RPMI8226 (cell line): ENCODE measurements at places on chromosomes 11 and 22.
A peak's percentile ranks its signal among the peaks of the same experiment; 100 is the strongest.

- DNase-seq, result no peak
Measured at GRCh38 chr11:107508201-107508857, 50.7 kb upstream of the CWF19L2 start.

GRCh38 chr22:37626144-37626543 lies 13.3 kb upstream of the SH3BP1 start:
- DNase-seq, result no peak

DNA sequence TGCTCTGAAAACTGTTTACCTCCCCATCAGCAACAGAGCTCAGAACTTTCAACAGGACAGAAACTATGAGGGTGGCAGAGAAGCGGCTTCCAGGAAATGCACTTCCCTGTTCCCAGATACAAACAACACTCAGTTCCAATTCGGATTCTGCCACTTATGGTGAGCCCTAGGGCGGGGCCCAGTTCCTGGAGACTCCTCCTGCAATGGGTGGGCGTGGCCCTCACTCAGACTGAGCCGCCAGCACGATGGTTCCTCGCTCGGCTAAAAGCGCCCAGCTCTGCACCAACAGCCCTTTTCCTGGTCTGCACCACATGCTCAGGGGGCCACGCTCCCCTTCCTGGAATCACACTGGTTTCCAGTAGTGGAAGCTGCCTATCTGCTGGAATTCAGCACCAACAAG lies 314.1 kb downstream of the CTTN start:
- DNase-seq, result peak; percentile 50

DNA sequence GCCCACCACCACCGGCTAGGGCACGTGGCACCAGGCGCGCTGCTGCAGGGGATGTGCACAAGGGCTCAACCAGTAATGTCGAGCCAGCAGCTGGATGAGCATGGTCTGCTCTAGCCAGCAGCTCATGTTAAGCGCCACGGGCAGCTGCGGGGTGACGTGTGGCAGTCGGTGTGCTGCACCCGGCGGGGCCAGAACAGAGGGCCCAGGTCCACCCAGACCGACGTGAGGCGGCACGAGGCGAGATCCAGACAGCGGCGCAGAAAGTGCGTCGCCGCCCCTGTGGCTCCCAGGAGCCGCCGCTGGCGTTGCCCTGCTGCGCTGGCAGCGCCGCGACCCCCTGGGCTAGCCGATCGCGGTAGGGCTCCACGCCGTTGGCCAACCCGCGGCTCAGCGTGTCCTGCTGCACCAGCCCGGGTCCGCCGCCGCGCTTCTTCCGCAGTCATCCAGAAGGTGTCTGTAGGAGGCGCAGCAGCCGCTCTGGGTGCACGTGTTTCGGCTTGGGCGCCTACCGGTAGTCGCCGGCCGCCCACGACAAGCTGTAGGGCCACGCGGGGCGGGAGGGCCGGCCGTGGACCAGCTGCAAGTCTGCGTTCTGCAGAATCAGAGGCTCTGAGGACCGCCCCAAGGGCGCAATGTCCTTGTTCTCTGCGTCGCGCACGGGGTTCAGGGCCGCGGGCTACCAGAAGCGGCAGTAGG lies 4.6 kb upstream of the GALR3 start:
- peak; percentile 80 for DNase-seq

DNA sequence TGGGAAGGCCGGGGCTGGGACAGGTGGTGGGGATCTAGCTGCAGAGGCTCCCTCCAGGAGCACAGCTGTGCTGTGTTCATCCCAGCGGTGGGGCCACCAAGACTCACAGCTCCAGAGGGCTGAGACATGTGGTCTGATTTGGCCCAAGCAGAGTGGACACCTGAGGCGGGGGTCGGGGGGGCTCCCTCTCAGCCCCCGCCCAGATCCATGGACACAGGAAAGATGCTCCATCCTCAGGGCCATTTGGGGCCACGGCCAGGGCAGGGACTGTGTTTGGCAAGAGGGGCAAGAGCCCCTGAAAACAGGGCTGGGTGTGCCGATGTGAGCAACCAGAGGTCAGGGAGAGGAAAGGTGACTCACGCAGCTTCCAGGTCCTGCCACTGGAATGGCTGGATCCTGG lies 219.4 kb downstream of the BRD1 start:
- DNase-seq, result no peak

GRCh38 chr11:102287964-102288724 lies 29.1 kb upstream of the BIRC3 start:
- peak; percentile 71 for DNase-seq

DNA sequence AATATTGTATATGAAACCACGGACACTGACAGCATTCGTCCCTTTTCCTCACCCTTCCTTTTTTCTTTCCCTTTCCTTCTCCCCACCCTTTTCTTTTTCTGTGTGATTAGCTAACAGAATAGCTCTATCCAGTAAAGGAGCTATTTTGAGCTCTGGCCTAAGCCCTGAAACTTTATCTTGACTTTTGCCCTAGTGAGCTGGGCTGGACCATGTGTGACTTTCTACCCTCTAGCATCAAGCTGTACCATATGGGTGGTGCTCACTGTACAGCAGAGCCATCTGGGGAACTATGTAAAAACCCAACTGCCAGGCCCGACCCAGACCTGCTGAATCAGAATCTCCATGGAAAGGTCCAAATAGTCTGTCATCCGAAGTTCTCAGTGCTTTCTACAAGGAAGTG lies 21.9 kb upstream of the PANX1 start:
- no peak for DNase-seq

DNA sequence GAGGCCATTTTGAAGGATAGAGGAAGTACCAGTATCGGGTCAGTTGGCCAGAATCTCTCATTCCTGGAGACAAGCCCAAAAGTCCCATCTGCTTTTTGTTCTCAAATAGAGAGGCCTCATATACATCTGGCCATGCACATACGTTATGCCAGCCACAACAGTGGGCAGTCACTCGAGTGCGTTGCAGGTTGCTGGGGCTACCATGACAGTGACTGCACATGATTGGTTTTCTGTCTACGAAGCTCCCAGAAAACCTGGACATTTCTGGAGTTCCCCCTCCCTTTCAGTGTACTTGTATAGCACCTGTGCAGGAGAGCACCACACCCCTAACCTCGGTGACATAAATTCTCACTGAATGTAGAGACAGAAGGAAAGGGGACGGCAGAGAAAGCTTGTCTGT lies 62.1 kb downstream of the C22orf31 start:
- no peak for DNase-seq

DNA sequence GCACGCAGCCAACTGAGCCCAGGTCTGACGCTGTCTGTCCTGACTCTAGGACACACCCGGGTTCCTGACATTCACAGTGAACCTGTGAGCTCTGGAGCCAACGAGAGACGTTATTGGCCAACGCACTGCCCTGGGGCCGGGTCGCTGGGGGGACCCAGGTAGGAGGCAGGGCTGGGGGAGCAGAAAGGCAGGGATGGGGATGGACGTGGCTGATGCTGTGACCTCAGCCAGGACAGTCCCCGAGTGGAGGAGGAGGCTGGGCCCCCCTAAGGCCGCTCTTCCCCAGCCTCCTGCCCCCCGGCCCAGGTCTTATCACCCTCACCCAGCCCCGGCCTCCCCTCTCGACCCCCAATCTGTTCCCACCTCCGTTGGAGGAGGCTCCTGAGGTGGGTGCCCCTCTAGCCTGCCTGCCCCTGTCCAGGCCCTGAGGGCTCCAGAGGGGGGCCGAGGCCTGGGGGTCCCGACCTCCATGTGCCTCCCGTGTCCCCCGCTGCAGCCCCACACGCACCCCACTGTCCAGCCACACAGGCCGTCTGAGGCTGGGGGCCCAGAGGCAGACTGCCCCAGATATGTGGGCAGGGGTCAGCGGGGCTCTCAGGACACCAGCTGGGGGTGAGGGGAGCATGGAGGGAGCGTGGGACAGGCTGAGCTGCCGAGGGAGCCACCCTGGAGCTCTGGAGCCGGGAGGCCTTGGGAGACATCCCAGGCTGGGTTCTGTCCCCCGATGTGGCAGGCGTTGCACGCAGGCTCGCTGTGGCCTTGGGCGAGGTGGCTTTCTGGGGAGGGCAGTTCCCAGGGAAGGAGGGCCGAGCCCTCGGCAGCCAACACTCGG lies 29.2 kb upstream of the MUC5AC start:
- no peak for DNase-seq

GRCh38 chr11:134155456-134155855 lies 68.3 kb downstream of the NCAPD3 start:
- DNase-seq, result no peak

GRCh38 chr22:45670981-45671782 lies 452 bp upstream of the ATXN10 start:
- no peak for DNase-seq

DNA sequence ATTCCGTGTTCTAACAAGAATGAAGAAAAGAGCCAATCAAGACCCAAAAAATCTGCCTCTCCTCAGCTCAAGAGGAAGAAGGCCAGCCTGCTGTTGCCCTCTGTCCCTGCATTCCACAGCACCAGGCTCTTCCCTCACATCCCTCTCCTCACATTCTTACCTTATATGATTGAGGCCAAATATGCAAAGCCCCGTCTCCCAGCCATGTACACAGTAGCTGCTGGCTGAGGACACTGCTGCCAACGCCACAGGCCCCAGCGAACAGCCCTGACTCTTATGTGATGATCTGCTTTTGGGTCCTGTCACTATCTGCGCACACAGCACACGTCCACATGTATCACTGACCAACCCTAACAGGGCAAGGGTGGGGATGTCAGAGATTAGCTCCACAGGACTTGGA lies 60.2 kb downstream of the MICAL3 start:
- DNase-seq, result no peak

- DNase-seq, result no peak
Measured at GRCh38 chr22:39041908-39042307, 1.2 kb downstream of the APOBEC3F start.

GRCh38 chr22:20809538-20810185 lies 35.7 kb downstream of the SERPIND1 start:
- DNase-seq, result no peak

- no peak for DNase-seq
Measured at GRCh38 chr11:92980312-92980711, 10.9 kb downstream of the MTNR1B start.

DNA sequence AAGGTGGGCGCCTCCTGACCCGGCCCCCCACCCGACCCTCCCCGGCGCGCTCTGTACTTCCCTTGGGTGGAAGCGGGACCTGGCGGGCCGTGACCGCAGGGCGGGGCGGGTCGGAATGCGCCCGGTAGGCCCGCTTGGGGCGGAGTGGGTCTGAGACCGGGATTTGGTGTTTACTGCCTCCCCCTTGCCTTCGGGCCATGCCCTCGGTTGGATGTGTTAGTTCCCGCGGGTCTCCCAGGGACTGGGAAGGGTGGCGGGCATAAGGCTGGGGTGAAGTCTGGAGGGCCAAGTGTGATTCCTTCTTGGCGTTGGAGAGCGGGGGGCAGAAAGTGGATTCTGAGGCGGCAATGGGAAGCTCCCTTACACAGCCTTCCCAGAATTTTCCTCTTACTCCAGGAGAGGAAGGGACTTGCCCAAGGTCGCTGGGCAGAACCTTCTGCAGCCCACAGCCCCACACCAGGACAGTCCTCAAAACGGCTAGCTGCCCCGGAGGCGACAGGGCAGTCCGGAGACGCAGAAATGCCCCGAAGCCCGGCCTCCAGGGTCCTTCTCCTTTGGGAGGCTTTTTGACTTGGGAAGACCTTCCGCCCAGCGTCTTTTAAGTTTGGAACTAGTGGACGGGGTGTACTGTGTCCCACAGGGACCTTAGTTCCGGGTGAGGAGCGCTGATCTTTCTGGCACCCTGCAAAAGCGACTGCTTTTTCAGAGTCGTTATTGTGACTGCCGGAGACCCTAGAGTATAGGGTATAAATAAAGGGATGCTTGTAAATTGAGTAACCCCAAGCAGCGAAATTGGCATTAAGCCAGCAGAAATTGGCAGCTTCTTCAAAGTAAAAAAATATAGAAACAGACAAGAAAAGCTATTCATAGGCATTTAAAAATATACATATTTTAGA lies 647 bp downstream of the SWAP70 start:
- DNase-seq, result no peak

DNA sequence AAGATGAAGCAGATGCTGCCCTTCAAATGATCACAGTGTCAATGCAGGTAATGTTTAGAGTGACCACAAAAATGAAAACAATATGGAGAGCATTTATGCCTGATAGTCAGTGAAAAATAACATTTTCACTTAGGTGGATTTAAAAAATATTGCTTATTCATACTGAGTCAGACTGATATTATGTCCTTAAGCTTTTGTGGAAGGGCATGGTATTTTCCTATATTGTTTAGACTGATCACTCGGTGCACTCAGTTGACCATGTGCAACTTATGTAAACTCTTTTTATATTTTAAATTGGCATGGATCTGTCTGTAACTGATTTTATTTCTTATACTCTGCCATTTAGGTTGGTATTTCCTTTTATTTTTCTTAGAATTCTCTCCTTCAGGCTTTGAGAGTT lies 106.6 kb downstream of the DYNC2H1 start:
- no peak for DNase-seq

DNA sequence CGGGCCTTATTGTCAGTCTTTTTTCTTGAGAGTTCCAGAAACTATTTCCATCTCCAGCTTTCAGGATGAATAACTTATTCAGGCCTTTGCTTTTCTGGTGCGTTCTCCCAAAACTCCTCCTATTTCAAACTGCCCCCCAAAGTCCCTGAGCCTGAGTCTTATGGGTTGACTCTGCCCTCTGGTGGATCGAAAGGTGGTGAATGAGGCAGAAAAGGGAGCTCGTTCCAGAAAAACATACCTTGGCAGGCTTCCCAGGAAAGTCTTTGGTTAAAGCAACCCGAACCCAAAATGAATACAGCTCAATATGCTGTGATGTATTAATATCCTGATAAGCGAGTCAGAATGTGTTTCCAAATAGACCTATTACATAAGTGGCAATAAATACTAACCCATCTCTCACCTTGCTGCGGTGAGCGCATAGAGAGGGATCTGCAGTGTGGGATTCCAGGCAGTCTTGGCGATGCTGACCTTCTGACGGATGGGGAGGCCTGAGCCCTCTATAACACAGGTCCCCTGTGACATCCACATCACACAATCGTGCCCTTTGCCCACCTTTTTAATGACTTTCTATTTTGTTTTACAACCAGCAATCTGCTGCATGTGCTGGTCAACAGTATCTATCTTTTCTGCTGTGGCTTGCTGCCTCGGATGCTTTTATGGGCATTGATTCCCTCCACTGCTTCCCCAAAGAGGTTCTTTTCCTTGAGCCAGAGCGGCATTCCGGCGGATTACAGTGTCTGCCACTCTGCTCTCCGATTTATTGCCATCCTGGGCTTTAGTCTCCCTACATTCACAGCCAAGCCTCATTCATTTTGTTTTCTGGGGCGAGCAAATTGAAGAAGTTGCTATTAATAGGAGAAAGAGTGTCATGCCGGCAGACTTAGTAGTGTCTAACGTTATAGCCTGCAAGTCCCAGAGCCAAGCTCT lies 756.8 kb downstream of the NTM start:
- DNase-seq, result peak; percentile 30

GRCh38 chr11:119474682-119475596 lies 52.0 kb upstream of the THY1 start:
- DNase-seq, result peak; percentile 46
